Urinary bladder (tissue), 4 donors: ENCODE measurements at places on chromosomes 12 and 14.

DNA sequence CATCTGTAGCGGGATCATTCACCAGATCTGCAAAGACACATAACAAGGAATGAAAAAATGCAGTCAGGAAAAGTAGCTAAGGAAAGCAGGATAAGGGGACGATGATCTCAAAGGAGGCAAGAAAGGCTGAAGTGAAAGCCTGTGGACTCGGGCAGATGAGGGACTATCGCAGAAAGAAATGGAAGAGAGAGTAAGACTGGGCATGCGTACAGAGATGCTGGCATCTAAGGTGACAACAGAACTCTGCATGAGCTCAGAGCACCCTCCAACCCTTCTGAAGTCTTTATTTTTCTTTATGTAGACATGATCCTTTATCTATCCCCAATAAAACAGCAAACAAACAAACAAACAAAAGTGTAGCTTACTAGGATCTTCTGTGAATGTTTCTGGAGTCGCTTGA, 7.2 kb downstream of the MFAP5 start:
- no peak for DNase-seq

GRCh38 chr12:18373181-18373580, 111.9 kb downstream of the PIK3C2G start:
- no peak for DNase-seq

DNA sequence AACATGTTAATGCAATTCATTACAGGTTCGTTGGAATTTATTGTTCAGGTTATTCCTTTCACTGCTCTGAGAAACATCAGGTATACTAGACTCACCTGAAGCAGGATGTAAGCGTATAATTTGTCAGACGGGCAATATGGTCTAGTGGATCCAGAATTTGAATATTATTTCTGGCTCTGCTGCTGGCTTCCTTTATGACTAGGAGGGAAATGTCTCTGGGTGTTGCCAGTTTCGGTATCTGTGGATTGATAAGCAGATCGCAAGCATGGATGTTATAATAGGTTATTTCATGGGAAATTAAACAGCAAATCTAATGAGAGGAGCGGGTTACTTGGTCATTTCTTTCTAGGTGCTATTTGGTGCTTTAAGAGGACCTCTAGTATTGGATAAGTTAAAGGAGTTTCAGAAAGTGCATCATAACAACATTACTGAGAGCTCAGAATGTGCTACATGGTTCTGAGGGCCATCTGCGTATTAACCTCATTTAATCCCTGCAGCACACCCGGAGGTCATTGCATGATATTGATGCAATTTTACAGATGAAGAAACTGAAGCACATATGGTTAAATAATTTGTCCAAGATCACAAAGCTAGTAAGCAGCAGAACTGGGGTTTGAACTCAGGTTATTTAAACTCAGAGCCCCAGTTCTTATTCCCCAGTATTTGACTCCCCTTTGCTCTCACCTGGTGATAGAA, 47.3 kb upstream of the BCAT1 start:
- no peak for DNase-seq

- DNase-seq, result no peak
These were observed 119.8 kb upstream of the SLC38A4 start for GRCh38 chr12:46945591-46945990.

DNA sequence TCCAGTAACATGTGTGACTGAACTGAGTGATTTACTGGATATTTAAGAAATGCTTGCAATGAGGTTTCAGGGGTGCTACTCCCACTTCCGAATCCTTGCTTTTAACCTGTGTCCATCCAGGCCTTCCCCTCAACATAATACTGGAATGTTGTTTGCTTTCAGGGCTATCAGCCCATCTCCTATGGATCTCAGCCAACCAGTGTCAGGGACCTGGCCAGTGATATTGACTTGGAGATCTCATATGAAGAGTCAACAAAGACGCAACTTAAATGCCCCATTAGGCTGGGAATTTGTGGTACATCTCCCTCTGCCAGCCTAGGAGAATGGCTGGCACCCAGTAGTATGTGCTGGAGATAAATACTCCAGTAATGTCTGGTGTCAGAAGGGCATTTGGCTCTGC, 889 bp upstream of the IFT43 start:
- no peak for DNase-seq

DNA sequence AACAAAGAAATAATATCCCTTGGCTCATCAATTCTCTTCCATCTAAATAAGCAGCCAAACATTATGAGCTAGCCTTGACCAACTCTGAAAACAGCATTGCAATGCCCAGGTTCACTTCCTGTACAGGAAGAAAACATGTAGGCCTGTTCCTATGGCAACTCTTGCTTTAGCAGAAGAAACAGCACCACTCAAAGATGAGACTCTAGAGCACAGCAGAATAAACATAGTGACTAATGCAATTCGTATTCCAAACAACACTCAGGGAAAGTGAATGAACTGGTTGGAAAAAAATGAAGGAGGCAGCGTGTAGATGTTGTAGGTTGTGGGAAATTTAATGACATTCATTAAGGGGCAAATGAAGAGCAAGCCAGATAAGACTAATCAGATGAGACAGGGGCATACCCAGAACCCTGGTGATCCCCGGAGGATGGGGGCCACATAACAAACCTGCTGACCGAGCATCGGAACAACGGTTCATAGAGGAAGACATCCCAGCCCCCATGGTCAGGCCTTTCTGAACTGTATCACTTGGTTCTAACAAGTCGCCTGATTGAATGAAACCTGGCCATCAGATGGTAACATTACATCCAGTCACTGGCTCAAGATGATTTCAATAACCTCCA, 9.0 kb downstream of the ARHGDIB start:
- no peak for DNase-seq

DNA sequence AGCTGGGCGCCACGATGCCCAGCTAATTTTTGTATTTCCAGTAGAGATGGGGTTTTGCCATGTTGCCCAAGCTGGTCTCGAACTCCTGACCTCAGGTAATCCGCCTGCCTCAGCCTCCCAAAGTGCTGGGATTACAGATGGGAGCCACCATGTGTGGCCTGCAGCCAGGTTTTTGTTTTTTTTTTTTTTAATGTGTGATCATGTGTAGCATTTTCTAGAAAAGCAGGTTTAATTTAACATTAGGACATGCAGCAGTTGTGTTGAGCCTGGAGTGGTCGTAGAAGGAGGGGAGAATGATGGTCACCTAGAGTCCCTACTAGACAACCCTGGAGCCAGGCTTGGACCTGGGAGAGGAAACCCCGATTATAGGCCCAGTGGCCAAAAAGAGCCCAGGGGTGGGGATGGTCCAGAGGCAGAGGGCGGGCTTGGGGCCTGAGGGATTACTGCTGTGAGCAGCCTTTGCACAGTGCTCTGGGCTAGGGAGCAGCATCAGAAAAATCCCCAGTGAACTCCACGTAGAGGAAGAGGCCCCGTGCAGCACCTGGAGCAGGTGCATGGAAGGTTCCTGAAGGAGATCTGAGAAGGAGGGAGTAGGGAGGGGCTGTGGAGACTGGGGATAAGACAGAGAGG, 13.6 kb downstream of the DLK1 start:
- no peak for DNase-seq

DNA sequence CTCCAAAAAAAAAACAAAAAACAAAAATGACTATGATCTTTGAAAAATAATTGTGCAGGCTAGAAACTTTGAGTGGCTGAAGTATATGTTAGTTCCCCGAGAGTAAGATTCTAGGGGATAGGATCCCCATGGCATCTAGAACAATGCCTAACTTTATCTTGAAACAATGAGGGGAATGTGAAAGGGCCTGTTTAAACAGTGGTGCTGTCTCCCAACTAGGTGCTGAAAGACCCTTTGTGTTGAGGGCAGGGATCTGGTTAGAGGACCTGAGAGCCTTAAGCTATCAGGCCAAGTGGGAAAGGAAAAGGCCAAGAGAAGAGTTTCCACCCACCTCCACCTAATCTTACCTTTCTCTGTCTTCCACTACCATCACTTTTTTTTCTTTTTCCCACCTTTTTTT, 6.8 kb upstream of the YLPM1 start:
- DNase-seq, result no peak

GRCh38 chr12:77229640-77230442, 164.5 kb upstream of the E2F7 start:
- DNase-seq, result peak; percentile 10
